ENCODE measurements at places on chromosomes 4 and X.

- no peak for DNase-seq
These were observed 71.5 kb downstream of the PPP4R3C start for GRCh38 chrX:27391623-27392022.

GRCh38 chr4:86482306-86483172 lies 111.6 kb upstream of the PTPN13 start:
- DNase-seq, result no peak

GRCh38 chr4:127846061-127846460 lies 34.6 kb upstream of the PLK4 start:
- DNase-seq, result no peak

GRCh38 chrX:100408713-100409609 lies 1.1 kb downstream of the PCDH19 start:
- no peak for DNase-seq

- DNase-seq, result no peak
These were observed 2.7 kb downstream of the ABCD1 start for GRCh38 chrX:153727123-153727931.

DNA sequence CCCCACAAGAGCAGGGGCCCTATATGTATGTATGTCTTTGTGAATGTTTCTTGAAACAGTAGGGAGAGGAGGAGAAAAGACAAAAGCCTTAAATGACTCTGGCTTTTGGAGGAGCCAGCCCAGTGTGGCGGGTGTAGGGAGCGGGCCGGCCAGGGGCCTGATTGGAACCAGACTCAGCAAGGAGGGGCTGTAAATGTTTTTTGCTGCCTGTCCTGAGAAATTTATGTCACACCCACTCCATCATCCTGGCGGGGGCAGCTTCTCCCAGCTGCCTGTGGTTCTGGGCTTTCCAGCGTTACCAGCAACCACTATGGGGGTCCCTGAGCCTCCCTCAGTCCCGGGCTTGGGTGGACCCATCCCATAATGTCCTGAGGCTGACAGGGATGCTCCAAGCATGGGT lies 130.8 kb downstream of the PJA1 start:
- DNase-seq, result no peak
